DMS 273 treated with DMSO at 0.1 percent for 48 hours (cell line): ENCODE measurements at places on chromosomes 5 and 9.

- no peak for DNase-seq
Measured at GRCh38 chr5:82244854-82245635, 33.1 kb downstream of the RPS23 start.

GRCh38 chr9:127165116-127165515 lies 42.7 kb upstream of the ANGPTL2 start:
- no peak for DNase-seq

- no peak for DNase-seq
Measured at GRCh38 chr9:127884976-127885490, 7.6 kb upstream of the AK1 start.

- DNase-seq, result no peak
Measured at GRCh38 chr5:136015966-136016650, 12.7 kb upstream of the TGFBI start.
